Kidney tubule cell (primary cell): ENCODE measurements at places on chromosomes 3 and 15.
A peak's percentile ranks its signal among the peaks of the same experiment; 100 is the strongest.

DNA sequence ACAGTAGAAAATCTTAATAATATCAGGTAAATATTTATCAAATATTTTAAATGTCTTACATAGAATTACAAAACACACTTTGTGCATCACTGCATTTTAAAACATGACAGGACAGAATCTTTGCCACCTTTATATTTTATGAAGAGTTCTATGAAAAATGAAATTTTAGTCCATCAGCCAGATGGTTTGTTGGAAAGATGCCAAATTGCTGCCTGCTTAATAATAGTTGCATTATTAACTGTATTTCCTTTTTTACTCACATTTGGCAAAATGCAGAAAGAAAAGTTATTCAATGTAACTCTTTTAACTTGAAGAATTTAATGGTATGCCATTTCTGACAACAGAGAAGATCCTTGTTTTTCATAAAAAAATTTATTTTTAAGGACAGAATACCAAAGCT, 1271.6 kb downstream of the NSUN3 start:
- DNase-seq: no peak

DNA sequence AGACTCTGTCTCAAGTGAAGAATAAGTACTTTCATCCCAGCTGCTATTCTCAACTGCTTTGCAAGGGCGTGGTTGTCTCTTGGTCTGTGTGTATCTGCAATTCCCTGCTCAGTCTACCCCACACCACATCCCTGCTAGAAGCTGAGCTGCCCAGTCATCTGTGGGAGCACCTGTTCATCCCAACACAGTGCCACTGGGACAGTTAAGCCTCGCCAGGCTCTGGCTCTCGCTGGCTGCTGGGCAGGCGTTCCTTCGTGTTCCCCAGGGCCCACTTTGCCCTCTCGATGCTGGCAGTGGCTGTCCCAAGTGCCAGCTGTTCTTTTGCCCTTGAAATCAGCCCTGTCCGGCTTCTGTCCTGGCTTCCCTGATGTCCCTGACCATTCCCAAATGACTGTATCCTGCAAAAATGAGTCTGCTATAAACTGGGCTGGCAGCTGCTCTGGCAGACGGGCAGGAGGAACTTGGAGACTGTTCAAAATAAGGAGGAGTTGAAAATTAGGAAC, 91.6 kb upstream of the KLHL25 start:
- no peak for DNase-seq

- peak; percentile 10 for DNase-seq
These were observed 93.2 kb downstream of the BCHE start for GRCh38 chr3:165744025-165744424.

DNA sequence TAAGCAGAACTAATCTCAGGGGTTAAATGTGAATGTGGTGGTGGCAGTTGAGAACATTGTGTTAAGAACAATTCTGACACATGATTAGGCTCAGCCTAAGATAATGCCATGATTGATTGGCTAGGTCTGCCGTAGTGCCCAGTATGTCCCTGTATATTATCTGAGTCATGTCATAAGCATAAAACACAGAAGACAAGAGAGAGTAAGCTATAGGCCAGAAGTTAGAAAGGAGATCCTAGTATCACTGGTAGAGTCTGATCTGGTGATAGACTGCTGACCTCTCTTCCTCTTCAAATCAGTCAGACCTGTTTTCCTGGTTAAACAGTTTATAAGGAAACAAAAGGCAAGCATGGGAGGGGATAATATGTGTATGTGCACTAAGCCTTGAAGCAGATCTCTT, 30.1 kb upstream of the ATP8B4 start:
- DNase-seq: peak; percentile 44

DNA sequence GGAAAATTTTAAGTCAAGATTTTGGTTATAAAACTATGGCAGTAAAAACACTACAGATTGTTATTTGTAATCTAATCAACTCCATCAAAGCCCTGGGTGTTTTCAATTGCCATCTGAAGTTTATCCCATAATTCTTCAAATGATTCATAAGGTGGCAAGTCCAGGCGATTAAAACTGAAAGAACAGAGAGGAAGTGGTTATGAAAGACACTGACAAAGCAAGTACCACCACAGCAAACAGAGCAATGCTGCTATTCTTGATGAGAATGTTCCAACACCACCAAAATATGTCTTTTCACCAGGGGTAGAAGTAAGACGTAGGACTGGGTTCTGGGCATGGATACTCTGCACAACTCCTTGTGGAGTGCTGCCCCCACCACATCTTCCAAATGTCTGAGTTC, 86.9 kb upstream of the PRTG start:
- DNase-seq: no peak

GRCh38 chr3:58646503-58646902, 20.1 kb downstream of the FAM3D start:
- peak; percentile 33 for DNase-seq

DNA sequence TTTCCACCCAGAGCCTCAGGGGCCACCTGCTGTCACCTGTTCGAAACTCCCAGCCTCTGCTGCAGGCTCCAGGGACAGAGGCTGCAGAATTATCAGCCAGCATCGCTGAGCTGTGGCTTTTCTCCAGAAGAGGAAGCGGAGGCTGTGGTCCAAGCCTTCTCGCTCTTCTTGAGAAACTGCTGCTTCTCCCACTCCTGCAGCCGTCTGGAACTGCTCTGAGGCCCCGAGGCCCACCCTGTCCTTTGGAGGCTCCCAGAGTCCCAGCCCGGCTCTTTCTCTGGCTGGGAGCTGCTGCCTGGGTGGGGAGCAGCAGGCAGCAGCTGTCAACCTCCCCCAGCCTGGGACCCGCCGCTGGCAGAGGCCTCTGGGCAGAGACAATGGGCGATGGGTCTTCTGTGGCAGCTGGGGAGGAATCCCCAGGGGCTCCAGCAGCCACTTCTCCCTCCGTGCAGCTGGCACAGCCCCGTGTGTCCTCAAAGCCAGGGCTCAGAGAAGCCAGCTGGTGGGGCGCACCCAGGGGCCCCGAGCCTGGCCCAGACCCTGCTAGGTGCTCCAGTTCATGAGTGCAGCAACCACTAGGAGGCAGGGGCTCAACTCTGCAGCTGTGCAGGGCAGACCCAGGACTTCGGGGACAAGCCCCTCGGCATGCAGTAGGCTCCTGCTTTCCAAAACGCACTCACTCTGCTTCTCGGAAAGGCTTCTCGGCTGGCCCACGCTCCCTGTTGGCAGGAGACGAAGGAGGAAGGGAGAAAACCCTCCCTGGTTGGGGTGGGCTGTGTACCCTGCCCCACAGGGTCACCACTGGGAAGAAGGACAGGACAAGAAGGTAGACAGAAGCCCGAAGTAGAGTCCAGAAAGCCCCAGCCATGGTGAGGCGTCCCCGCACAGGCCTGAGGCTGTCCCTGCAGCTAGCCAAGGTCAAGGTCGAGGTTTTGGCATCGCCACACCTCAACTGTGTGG, 49.9 kb upstream of the FURIN start:
- no peak for DNase-seq
